Liver (tissue), 10 donors: ENCODE measurements at places on chromosomes 2 and 18. TPM values are rescaled to one million over a fixed set of nuclear protein-coding genes. Genes with fewer than 3 reads are reported as not detected.

DNA sequence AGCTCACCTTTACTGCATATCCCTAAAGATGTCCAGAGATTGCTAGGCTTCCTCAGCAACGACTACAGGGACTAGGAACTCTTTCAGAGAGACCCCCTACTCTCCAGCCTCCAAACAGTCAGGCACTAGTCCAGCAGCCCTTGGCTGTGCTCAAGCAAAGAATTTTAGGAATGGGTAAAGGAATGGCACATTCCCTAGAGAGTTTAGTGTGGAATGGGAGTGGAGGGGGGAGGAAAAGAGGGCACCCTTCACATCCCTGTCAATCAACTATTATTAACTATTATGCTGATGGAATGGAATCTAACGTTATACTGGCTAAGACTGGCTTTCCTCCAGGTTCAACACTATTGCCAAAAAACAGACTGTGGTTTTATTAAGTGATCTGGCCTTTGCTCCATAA lies 64.8 kb downstream of the IKZF2 start:
- H3K36me3 ChIP-seq: no peaks in the 10 kb centered on the region
- no peaks in the 10 kb centered on the region for H3K27me3 ChIP-seq
- no peak overlapping the region for H3K27ac ChIP-seq
- H3K4me3 ChIP-seq: no peak overlapping the region
- no peak for DNase-seq

DNA sequence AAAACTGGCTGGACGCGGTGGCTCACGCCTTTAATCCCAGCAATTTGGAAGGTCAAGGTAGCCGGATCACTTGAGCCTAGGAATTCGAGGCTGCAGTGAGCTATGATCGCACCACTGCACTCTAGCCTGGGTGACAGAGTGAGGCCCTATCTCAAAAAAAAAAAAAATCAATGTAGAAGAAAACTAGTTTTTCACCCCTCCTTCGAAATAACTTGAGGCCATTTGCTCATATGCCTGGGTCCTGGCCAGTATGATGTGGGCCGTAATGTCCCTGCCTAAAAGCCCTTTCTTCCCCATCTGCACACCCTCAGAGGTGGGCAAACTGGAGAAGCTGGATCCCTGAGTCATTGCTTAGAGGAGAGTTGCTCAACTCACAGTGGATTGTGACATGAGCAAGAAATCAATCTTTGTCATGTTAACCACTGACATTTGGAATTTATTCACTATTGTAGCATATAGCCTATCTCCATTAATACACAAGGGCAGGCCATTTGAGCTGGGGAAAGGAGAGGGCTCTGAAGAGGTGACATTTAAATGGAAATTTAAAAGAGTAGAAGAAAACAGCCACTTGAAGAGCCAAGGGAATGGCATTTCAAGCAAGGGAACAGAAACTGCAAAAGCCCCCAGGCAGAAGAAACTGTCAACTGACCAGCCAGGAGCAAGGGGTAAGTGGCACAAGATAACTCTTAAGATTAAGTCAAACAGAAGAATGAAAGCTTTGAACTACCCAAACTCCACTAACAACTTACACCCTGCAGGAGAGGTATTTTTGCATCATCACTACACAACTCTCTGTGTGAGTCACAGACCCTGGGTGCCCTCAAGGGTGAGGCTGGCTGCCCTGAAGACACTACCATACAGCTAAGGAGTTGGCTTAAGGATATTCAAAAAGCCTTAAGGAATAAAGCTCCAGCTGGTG lies 7.6 kb upstream of the METTL21A start:
- no peak overlapping the region for H3K4me3 ChIP-seq
- no peak overlapping the region for H3K27ac ChIP-seq

DNA sequence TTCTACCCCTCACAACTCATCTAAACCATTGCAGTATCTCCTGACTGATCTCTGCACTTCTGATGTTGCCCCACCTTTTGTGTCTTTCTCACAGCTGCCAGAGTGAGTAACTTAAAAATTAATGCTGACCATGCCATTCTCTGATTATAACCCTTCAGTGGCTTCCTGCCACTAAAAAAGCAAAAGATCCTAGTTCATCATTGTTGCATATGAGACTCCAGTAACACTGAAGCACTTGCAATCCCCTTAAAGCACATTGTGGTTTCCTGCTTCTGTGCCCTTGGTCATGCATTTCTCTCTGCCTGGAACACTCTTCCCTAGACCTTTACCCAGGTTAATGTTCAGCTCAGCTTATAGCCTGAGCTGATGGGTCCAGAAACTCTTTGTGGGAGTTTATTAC lies 95.1 kb upstream of the WDSUB1 start:
- no peaks in the 10 kb centered on the region for H3K27me3 ChIP-seq
- peaks cover 32% of the 10 kb centered on the region for H3K36me3 ChIP-seq
- H3K4me3 ChIP-seq: no peak overlapping the region
- H3K4me1 ChIP-seq: no peaks in the 10 kb centered on the region

DNA sequence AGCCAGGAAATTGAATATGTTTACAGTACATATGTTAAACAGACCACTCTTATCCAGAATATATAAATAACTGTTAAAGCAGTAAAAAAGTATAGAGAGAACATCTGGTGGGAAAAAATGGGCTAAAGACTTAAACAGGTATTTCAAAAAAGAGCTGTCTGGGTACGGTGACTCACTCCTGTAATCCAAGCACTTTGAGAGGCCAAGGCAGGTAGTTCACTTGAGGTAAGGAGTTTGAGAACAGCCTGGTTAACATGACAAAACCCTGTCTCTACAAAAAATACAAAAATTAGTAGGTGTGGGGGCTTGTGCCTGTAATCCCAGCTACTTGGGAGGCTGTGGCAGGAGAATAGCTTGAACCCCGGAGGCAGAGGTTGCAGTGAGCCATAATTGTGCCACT lies 171.4 kb upstream of the FSIP2 start:
- no peaks in the 10 kb centered on the region for H3K36me3 ChIP-seq
- no peak overlapping the region for H3K27ac ChIP-seq
- no peaks in the 10 kb centered on the region for H3K4me1 ChIP-seq
- DNase-seq: no peak
- H3K4me3 ChIP-seq: no peak overlapping the region

The XIRP2 gene
- 0.01 TPM for polyA plus RNA-seq
